Dermis microvascular lymphatic vessel endothelial cell (primary cell): ENCODE measurements at places on chromosomes 7 and 10.

- DNase-seq, result no peak
Observed at GRCh38 chr7:155743177-155743576, 69.1 kb downstream of the SHH start.

DNA sequence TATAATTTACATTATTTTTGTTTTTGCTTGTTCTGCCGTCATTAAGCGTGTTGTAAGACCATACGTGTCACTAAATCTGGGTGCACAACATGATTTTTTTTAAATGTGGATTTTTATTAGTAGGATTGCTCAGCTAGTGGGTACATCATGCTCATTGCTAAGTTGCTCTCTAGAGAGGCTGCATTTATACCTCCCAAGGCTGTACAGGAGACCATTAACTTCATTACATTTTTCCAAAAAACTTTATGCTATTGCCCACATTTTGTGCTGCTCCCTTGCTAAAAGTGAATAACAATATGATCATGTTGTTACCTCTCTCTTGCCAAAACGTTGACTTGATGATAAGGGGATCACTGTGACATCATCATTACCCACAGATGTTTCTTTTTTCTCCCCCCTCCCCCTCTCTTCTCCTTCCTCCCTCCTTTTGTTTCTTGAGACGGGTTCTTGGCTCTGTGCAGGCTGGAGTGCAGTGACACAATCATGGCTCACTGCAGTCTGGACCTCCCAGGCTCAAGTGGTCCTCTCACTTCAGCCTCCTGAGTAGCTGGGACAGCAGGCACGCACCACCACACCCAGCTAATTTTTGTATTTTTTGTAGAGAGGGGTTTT, 65.1 kb downstream of the BMPR1A start:
- DNase-seq, result no peak

DNA sequence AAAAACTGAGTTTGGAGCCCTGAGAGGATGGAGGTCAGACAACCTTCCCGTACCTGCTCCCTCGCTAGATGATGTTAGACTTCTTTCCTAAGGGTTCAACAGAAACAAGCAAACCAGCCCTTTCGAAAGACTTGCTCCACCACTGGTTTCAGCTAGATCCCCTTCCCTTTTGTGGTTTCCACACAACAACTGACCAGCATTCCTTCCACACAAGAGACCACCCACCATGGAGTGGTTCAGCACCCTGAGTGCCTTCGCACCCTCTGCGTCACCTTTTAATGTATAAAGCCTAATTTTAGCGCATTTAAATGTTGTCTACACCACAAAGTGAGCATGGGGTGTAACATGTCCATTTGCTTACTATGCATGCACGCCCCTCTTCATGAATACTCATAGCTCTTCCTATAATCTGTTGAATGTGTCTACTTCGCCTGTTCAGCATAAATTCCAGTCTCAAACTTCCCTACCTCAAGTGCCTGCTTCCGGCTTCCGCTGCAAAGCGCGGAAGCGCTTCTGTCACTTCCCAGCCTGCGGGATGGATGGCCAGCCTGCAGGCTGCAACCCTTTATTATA, 69.0 kb downstream of the TACC2 start:
- no peak for DNase-seq

DNA sequence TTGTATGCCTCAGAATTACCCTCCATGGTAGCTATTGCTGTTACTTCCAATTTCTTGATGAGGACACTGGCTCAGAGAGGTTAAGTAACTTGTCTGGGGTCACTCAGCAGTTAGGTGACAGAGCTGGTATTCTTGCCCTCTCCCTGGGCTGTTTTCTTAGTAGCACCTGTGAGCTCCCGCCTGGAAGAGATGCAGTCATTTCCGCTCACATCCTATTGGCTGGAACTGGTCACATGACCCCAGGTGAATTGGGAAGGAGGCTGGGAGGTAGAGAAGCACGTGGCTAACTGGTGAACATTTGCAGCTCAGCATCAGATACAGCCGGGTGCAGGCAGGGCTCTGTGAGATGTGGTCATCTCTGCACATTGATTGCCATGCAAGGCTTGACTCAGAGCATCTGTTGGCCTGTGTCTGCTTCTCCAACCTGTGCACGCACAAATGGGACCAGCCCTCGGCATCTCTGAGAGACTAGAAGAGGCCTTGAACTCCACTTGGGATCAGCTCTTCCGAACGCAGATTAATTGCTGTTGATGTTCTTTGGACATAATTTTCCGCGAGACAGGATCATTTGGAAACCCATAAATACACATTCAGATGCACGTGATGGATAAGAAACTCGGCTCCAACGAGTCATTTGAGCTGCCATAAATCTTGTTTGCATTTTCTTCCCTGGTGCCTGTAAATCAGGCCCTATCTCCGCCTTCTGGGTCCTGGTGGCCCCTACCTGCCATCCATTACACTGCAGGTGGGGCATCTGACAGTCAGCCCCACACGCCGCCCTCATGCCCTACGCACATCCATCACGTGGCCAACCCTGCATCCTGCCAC, 42.8 kb downstream of the MYL10 start:
- DNase-seq, result no peak

DNA sequence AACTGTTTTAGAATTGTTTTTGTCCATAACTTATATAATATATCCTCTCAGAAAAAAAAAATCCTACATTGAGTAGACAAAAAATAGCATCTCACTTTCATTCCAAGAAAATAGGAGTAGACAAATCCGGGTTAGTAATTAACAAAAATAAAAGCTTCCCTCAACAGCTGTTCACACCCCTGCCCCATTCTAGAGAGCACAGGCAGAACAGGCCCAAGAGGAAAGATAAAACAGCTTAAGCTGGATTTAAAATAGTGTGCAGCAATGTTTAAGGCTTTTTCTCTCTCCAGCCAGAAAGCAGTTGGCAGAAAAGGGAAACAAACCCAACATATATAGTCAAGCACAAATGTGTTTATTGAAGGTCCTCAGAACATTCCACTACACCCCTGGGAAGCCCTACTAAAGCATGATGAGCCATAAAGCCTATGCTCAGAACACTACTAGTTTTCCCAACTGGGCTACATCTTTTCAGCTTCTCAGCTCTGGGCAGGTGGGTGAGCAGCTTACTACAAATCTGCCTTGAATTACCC, 189.9 kb downstream of the MTERF1 start:
- no peak for DNase-seq

DNA sequence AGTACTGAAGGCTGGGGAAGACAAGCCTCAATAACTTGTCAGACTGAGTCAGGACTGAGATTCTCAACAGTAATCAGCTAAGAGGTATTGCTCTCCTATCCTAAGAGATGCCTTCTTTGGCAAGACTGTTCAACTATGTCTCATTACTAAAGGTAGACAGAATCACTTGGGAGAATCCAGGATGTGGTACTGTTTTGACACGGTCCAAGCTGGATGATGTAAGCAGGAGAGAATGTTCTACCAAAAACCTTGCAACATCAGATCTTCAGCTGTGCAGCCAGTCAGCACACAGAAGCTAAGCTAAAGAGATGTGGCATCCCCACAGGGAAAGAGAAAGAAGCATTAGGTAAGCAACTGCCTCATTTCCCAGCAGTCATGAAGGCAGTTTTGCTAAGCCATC, 391.4 kb downstream of the NRG3 start:
- no peak for DNase-seq

- no peak for DNase-seq
Observed at GRCh38 chr7:152866791-152867501, 107.4 kb downstream of the ACTR3B start.

DNA sequence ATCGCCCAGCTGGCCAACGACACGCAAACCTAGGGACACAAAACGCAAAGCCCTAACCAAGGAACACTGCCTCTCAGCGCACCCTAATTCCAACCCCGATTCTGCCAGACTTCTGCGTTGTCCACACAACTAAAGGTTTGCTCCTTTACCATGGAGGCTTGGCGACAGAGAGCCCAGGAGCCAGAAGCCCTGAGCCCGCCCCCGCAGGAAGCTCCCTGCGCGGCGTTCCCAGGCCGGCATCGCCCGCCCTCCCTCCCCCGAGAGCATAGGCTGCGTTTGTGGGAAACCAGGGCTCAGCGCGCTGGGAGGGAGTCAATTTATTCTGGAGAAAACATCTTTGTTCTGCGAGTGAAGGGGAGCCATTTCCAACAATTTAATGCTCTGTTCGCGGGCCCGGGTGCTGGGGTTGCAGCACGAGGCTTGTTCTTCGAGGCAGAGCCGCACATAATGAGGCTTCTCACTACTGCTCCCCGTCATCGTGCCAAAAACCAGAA, 103.9 kb downstream of the GRID1 start:
- no peak for DNase-seq

GRCh38 chr10:58574058-58574457, 61.4 kb downstream of the BICC1 start:
- no peak for DNase-seq

DNA sequence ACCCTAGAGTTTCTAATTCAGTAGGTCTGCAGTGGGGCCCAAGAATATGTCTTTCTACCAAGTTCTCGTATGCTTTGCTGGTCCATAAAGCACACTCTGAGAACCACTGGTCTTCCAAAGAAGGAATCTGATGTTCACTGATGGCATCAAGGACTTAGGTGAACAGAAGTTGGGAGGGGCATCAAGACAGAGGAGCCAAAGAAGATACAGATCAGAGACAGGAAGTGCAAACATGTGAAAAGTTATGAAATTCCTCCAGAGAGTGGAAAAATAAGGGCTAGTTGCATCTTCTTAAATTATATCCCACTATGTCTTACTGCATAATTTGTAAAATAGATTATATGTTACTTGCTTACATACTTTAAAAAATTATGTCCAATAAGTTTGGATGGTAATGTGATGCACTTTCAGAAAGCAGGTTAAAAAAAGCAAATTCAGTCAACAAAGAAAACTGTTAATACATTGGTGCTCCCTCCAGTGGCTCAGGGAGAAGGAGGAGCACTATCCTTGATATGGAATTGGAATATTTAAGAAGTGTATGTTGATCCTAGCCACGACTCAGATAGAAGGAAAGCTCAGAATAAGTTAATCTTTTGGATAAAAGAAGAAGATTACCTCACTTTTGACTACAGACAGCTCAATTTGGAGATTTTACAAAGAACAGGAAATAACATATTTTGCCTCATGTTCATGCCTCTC, 35.8 kb downstream of the CREB3L2 start:
- no peak for DNase-seq

DNA sequence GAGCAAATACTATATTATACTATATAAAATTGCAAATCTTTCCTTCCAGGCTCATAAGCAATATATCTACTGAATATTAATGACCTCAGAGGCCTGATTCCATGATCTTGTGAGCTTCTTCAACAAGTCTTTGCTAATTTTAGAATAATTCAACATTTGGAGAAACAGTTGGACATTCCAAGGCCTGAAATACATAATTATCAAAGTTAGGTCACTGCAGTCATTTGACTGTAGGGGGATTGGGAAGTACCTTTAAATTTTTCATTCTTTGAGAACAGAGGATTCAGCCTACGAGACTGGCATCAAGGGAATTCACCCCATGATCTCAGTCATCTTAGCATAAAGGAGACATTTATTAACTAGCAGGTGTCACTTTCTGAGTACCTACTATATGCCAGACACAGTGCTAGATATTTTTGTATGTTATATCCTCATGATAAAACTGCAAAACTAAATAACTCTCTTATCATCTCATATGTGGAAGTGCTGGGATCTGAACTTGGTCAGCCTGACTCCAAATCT, 85.4 kb downstream of the DOCK4 start:
- DNase-seq, result no peak
